ENCODE measurements at places on chromosomes 6 and 20. TPM values are rescaled to one million over a fixed set of nuclear protein-coding genes. Genes with fewer than 3 reads are reported as not detected.

- no peak for DNase-seq
- H3K27ac ChIP-seq: no peak overlapping the region
- no peaks in the 10 kb centered on the region for H3K4me1 ChIP-seq
These were observed 536.9 kb downstream of the HACE1 start for GRCh38 chr6:104322841-104323240.

DNA sequence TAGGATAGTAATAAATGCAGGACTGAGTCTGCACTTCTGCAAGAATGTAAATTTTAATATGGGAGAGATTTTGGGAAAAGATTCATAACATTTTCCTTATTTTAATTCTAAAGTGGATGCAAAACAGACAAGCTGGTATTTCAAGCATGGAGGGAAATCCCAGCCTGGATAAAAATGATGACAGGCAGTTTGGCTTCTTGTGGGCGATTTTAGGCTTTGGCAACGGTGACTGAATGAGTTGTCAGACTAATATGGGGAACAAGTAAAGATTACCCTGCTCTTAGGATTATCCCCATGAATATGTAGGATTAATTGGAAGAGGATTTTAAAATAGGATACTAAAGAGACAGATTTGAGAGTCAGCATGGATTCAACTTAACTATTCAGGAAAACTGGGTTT is 21.0 kb downstream of the OGFRL1 start:
- no peaks in the 10 kb centered on the region for H3K27me3 ChIP-seq
- H3K4me1 ChIP-seq: no peaks in the 10 kb centered on the region
- H3K4me3 ChIP-seq: no peak overlapping the region
- H3K36me3 ChIP-seq: no peaks in the 10 kb centered on the region

- no peak for DNase-seq
- no peaks in the 10 kb centered on the region for H3K27me3 ChIP-seq
- no peak overlapping the region for H3K4me3 ChIP-seq
- no peak overlapping the region for H3K27ac ChIP-seq
- no peaks in the 10 kb centered on the region for H3K36me3 ChIP-seq
- no peaks in the 10 kb centered on the region for H3K4me1 ChIP-seq
These were observed 31.8 kb upstream of the NT5E start for GRCh38 chr6:85418059-85418458.

GRCh38 chr20:10322073-10323012 is 103.7 kb downstream of the SNAP25 start:
- no peaks in the 10 kb centered on the region for H3K36me3 ChIP-seq
- H3K4me1 ChIP-seq: no peaks in the 10 kb centered on the region
- H3K4me3 ChIP-seq: no peak overlapping the region
- H3K27ac ChIP-seq: no peak overlapping the region
- no peaks in the 10 kb centered on the region for H3K27me3 ChIP-seq

DNA sequence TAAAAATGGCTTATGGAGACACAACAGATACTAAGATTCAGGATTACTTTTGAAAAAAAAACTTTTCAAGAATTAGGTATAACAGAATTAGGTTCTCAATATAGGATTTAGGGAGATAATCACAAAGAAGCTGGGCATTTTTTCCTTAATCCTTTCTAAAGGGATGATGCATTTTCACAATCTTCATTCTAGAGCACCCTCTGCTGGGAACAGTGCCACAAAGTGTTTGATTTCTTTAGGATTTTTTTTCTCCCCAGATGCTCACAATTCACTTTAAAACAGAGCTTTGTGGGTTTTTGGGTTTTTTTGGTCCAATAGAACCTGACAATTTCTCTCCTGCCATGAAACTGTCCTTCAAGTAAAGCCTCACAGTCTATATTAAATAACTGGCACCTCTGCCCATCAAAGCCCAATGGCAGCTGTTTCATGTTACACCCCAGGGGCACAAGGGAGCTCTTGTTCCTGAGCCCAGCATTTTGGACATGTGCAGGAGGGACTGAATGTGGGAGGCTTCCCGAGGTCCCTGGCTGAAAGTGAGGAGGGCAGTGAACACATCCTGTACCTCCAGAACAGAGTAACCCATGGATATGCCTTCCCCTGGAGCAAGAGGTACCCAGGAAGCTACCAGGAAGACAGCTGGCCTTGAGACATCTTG is 39.7 kb downstream of the PREP start:
- no peaks in the 10 kb centered on the region for H3K27me3 ChIP-seq
- no peak for DNase-seq
- H3K4me3 ChIP-seq: no peak overlapping the region
- H3K36me3 ChIP-seq: no peaks in the 10 kb centered on the region
- no peak overlapping the region for H3K27ac ChIP-seq

OR5V1 gene
- not detected for total RNA-seq
